ENCODE measurements at places on chromosomes 13 and 19.
A peak's percentile ranks its signal among the peaks of the same experiment; 100 is the strongest.

DNA sequence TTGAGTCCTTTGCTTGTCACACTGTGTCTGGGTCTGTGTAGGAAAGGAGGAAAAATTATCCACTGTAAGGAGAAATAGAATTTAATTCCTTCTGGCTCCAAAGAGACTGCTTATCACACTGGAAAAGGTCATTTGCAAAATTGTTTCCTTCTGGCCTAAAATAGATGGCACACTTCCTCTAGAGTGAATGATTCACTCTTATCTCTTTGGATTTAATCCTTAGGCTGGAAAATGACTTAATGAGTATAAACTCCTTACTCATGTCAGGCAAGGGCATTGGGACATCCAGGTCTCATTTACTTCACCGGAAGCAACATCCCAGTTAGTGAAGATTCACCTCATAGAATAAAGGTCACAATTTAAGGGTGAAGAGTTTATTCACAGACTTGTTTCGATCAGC, 293.6 kb downstream of the OXGR1 start:
- no peak for DNase-seq

- peak; percentile 95 for DNase-seq
Measured at GRCh38 chr19:13162724-13163608, 12.8 kb downstream of the IER2 start.

- no peak for DNase-seq
Measured at GRCh38 chr19:41785653-41786052, 10.7 kb upstream of the CEACAM3 start.

- no peak for DNase-seq
Measured at GRCh38 chr19:6070207-6070681, 40.1 kb downstream of the RFX2 start.

GRCh38 chr13:52846567-52847321, 1.7 kb downstream of the PCDH8 start:
- DNase-seq = peak; percentile 75

DNA sequence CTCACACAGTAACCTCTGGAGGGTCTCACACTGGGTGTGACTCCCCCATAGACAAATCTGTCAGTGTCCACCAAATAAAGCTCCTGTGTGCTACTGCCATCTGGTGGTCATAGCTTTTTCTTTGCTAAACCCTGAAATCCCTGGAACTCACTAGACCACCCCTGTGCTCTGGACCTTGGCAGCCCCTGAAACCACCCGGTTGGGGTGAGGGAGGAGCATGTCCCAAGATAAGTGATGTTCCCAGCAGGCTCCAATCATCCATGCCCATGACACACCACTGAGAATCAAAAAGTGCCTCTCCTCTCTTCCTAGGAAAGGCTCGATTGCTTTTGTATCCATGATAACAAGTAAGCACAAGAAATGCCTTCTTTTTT, 6.5 kb upstream of the HSD17B14 start:
- peak; percentile 65 for DNase-seq

- peak; percentile 86 for DNase-seq
Measured at GRCh38 chr19:33778089-33778791, 18.4 kb upstream of the KCTD15 start.

DNA sequence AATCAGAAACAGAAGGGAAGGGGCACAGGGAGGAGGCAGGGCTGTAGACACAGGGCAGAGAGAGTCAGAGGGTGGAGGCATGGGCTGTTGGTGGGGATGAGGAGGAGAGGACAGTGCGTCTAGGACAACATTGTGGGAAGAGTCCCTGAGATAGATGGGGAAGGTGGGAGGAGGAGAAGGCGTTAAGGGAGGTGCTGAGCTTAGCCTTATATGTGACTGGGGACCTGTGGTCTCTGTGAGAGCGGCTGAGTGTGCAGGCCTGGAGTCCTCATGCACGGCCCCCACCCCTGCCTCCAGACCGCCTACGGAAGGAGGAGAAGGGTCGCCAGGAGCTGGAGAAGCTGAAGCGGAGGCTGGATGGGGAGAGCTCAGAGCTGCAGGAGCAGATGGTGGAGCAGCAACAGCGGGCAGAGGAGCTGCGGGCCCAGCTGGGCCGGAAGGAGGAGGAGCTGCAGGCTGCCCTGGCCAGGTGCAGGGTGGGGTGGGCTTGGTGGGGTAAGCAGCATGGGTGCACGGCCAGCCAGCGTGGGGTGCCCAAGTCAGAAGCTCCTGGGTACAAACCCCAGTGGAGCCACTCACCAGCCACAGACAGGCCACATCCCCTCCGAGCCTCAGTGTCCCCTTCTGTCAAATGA, 56.8 kb downstream of the KCNC3 start:
- no peak for DNase-seq

DNA sequence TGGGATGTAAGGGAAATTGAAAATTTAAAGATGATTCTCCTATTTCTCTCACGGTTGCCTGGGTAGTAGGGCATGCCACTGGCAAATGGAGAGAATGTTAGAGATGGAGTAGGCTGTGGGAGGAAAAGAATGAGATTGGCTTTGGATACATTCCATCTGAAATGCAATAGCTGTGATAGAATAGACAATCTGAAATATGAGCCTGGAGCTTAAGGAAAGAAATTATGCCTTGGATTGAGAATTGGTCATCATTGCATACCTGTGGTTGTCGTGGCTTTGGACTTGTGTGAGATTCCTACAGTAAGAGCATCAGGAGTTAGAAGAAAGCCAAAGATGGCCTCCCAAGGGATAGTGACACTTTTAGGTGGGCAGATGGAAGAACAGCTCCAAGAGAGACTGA, 305.1 kb upstream of the SLC10A2 start:
- no peak for DNase-seq

DNA sequence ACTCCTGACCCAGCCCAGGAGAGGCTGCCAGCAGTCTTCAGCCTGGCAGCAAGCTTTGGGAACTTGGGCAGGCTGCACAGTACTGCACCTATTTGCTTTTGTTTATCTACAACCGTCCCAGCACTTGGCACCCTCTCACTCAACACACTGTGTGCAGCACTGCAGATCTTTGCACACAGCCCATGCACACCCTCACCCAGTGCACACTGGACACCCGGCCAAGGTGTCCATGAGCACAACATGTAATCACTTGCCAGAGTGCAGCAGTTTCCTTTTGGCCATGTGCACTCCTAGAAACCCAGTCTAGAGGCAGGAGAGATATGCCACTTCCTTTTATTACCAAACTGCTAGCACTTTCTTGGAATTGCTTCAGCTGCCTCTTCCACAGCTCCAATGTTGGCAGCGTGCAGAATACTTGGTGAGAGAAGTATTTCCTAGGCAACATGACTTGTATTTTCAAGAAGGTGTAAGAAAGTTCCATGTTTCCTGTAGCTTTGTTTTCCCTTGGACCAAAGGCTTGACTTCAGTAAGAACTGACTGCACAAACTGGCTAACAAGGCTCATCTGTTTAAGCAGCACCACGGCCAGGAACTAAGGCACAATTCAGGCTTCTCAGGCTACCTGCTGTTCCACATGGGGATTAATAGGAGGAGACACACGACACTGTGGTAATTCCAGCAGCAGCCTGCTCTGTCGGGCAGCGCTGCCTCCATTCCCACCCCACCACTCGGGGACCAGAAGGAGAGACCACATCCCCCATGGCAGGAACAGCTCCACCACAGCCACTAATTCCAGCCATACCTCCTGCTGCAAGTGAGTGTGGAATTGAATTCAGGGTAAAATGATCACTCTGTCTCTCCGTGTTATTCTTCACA, 15.3 kb downstream of the ATP7B start:
- DNase-seq = no peak

DNA sequence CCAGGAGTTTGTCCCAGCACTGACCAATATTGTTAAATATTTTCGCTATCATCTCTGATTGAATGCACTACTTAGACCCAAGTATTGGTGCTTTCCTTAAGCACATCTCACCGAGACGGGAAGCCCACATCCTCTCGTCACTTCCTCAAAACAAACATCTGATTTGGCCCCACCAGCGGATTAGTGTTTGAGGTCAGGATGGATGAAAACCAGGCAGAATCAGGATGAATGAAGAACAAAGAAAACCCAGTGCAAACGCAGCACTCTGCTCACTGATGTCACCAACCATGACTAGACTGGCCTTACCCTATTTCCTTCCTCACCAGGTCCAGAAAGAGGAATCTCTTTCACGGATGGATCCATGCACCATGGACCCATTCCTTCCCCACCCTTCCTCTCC, 6.0 kb downstream of the PLAUR start:
- no peak for DNase-seq

GRCh38 chr13:57946361-57946760, 314.8 kb downstream of the PCDH17 start:
- DNase-seq = no peak

DNA sequence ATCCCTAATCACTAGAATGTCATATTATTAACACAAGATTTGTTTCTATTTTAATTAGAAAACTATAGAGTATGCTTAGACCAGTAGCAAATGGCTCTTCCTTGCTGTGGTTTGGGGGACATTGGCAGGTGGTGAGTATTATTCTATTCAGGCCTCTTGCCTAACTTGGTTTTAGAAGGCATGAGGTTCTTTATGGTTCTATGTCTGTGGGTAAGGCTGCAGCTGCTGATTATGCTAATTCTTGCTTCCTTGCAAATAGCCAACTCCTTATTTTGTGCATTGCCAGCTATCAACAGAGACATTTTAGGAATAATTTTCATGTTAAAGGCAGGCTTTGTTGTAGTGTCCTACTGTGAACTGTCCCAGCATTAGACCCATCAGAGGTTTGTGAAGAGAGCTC, 1344.9 kb downstream of the UQCRFS1 start:
- no peak for DNase-seq

DNA sequence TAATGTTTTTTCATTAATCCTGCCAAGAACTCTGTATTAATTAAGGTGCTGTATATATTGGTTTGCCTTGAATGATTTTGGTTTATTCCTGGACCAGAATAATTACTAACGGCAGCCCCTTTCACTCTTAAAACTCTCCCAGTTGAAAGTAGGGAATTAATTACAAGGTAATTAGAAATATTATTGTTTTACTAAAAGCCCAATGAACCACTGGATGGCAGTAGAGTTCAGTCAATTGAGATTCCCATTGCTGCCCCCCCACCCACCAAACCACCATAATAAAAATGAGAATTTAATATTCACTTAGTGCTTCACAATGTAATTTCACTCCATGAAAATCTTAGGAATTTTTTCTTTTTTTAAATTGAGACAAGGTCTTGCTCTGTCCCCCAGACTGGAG, 13.7 kb downstream of the WBP4 start:
- DNase-seq = peak; percentile 23

DNA sequence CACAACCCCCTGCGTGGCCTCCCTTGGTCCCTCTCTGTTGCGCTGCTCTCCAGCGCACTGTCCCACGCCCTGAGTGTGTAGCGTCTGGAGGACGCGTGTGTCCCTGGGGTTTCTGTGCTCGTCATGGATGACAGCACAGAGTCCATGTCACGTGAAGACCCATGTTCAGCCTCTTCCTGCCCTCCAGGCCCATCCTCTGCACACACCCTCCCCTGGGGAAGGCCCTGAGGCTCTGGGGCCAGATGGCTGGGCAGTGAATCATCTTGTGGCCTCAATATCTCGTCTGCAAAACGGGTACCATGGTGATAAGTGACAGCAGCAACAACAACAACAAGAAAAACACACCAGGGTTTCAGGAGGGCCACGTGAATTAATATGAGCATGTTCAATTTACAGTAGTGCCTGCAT, 71.5 kb upstream of the ARHGEF7 start:
- DNase-seq = peak; percentile 34

GRCh38 chr19:54424201-54424600, 8.9 kb downstream of the TTYH1 start:
- DNase-seq = no peak

DNA sequence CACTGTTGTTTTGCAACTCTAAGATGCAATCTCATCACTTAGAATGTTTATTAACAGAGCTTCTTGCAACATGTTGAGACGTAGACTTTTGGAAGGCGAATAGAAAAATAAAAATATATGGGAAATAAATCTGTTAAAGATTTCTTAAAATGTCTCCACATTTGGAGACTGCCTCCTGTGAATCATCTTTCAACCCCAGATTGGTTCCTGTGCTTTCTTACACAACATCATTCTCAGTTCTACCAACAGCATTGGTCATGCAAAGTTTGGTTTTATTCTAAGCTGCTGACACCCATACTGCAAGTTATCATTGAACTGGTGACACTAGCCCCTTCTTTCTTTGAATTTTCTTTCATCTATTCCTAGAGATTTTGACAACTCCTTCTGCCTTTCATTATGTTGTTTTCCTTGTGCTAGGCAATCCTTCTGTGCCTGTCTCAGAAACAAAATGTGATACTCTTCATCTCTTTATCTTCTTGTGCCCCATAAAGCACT, 1.6 kb upstream of the IGFL3 start:
- no peak for DNase-seq

- no peak for DNase-seq
Measured at GRCh38 chr13:33677215-33677614, 140.7 kb upstream of the RFC3 start.

DNA sequence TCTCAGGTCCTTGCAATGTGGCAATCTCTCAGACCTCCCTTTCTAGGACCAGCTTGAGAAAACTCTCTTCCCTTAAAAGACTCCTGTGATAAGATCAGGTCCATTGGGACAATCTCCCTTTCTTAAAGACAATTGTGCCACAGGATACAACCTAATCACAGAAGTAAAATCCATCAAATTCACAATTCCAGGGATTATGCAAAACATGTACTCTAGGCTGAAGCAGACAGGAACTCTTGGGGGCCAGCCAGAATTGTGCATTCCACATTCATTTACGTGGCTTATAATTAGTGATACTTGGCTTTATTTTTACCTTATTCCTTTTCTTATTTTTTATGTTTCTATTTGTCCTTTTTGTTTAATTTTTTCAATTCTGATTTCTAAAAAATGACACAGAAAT, 257.9 kb downstream of the KLF12 start:
- DNase-seq = no peak

DNA sequence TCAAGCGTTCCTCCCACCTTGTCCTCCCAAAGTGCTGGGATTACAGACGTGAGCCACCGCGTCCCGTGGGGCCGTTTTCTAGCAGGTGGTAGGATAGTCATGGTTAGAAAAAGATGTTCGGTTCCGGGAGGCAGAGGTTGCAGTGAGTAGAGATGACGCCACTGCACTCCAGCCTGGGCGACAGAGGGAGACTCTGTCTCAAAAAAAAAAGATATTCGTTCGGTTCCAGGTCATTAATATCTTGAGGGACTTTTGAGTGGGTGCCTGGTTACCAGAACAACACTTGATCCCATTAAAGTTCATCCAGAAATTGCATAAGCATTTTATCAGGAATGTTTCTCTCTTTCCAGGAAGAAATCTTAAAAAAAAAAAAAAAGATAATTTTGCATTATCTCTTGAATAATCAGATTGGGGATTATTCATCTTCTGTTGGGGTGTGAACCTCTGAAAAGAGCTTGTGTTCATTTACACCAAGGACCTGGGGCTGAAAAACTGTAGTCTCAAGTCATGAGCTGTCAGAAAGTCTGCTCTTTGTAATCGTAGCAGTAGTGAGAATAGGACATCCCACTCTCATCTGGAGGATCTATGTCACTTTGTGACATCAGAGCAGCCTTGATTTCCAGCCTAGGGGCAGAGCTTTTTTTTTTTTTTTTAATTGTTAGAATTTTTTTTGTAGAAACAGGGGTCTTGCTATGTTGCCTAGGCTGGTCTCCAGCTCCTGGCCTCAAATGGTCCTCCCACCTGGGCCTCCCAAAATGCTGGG, 1.0 kb upstream of the ETHE1 start:
- DNase-seq = no peak
